ENCODE measurements at places on chromosomes 16 and 17.
A peak's percentile ranks its signal among the peaks of the same experiment; 100 is the strongest.

DNA sequence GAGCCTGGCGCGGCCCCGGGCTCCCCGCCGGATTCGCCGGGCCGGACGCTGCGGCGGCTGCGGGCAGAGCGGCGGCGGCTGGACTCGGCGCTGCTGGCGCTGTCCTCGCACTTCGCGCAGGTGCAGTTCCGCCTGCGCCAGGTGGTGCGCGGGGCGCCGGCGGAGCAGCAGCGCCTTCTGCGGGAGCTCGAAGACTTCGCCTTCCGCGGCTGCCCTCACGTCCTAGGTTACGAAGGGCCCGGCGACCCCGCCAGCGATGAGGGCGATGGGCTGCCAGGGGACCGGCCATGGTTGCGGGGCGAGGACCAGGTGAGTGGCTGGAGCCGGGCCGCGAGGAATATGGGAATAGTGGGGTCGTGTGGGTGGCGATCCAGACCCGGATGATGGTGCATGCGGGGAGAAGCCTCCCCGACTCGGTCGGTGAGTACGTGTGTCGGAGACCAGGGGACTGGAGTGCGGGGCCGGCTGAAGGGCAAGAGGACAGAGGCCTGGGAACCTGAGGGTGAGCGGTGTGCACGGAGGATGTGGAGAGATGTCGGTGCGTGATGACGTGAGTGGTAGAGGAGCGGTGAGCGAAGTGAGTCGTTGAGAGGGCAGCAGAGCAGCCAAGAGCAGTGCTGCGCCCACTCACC is 517 bp downstream of the RUNDC1 start:
- DNase-seq, result peak; percentile 52

DNA sequence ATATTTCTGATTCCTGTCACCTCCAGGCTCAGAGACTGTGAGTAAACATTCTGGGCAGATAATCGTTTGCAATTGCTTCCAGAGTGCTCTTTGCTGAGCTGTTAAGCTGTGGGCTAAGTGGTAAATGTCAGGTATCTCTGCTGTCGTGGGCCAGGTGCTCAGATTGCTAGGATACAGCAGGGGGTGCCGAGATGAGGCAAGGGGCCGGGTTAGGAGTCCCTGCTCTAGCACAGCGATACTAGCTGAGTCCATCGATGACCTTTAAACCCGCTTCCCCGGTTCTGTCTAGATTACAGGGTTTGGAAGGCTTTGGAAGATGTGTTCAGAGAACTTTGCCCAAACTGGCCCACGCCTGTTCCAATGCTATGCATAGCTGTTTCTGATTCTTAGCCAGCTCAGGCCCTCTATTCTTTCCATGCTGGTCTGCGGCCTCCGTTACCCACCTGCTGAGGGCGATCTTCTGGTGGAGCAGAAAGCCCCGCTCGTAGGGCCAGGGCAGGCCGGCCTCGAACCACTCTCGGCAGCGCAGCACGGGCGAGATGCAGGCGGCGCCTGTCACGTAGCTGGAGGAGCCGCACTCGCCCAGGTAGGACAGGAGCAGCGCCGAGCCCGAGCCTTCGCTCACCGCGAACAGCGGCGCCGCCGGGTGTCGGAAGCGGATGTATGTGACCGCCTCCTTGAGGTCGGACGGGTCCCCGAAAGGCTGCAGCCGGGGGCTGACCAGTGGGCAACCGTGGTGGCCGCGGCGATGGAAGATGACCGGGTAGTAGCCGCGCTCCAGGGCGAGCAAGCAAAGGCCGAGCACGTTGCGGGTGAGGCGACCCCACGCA is 979 bp downstream of the ABHD15 start:
- no peak for DNase-seq

DNA sequence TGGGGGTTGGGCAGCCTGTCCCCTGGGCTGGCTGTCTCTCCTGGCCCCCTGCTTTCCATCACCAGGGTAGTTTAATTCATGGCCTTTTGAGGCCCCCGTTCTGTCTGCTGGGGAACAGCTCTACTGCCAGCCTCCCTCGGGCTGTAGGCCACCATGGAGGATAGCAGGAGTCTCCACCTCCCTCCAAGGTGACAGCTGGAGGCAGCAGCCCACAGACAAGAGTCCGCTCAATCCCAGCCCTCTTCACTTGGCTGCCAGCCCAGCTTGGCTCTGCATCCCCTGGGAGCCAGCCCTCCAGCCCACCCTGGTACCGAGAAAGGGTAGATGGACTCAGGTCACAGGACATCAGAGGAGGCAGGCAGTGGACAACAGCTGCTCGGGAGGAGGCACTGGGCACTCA is 194.6 kb upstream of the SDK2 start:
- DNase-seq, result no peak

GRCh38 chr17:57622306-57622682 is 122.8 kb downstream of the CCDC182 start:
- no peak for DNase-seq

- no peak for DNase-seq
These were observed 32.7 kb downstream of the ITGB3 start for GRCh38 chr17:47286198-47286914.

GRCh38 chr16:67528870-67529581 is 397 bp downstream of the RIPOR1 start:
- DNase-seq, result peak; percentile 48

DNA sequence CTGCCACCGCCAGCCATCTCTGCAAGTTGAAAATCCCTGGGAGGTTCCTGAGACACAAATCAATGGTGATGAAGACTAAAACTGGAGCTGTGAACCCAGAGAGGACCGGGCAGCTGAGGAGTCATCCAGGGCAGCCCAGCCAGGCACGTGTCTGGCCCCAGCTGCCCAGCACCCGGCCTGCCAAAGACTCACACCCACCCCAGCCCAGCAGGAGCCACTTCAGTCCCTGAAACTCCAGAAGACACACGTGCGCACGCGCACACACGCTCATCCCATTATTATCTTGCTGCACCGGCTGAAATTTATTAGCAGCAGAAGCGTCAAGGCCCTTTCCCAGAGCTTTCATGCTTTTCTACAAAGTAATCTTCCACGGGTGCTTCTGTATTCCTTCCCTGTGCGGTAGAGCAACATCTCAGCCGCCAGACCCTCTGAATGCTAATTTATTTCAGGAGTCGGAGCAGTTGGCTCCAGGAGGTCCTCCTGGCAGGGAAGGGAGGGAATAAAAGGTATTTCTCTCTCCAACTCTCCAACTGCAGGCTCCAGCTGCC is 59.8 kb upstream of the RBFOX3 start:
- no peak for DNase-seq

GRCh38 chr17:67063141-67063540 is 18.8 kb downstream of the CACNG1 start:
- peak; percentile 8 for DNase-seq

DNA sequence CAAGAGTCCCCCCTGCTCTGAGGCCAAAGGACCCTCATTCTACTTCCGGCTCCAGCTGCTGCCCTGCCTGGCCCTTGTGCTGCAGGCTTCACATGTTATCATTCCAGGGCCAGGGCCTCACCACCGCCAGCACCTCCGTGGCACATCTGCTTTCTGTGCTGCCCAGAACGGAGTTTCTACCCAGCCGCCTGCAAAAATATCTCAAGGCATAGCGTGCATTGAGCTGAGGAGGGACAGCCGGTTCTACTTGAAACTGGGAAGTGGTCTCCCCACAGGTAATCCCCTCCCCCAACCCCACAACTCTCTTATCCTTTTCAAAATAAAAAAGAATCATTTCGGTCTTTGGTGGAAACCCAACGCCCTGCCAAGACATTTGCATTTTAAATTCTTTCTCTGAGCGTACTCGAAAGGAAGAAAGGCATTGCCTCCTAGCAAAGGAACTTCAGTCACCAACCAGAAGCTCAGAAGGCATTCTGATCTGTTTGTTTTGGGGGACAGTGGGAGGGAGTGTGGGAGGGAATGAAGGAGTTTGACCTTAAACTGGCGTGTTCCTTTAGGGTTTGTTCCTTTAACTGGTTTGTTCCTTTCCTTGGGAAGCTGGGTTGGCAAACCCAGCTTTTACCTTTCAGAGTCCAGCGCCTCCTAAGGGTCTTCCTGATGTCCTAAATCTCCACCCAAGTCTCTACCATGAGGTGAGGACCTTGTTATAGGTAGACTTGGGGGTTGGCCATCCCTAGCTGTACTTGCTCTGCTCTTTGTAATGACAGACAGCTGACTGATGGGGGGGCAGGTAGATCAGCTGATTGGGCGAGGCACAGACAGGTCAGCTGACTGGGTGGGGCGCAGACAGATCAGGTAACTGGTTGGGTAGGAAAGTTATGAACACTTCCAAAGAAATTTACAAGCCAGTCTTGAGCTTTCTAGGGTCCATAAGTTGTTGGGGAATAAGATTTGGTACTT is 33.4 kb upstream of the PIK3R6 start:
- no peak for DNase-seq

DNA sequence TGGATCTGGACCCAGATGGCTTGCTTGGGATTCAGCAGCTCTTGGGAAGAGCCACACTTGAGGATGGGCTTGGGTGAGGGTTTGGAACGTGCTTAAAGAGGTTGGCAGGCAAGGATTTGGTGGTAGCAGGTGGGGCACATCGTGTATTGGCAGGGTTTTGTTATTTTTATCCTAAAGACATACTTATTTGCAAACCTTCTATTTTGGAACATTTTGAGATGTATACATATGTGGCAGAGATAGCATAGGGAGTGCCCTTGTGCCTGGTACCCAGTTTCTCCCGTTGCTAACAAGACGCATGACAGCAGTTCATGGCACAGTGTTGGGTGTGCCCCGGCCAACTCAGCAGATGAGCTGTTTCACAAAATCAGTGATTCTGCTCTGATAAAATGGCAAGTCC is 9.1 kb downstream of the BANP start:
- DNase-seq, result no peak

DNA sequence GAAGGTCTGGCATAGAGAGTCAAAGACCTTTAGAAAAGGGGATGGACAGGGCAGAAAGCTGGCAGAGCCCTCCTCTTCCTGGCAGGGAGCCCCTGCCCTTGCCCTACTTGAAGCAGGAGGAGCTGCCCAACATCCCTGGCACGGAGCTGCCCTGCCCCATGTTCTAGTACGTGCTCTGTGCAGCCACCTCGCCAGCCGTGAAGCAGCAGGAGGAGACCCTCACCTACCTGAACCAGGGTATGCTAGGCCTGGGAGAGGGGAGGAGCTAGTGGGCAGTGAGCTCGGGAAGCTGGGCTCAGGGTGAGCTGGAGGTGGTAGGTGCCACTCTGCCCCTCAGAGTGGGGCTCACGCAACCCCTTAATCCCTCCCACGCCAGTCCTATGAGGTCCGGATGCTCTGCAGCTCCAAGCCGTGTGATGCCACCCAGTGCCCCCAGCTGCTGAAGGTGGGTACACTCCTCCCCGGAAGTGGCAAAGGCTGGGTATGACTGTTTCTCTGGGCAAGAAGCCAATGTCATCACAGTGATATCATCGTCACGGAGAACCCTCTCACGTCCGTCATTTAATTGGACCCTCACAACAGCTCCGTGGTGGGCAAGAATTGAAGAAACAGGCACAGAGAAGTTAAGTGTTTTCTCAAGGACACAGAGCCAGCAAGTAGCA is 12.7 kb upstream of the STAC2 start:
- no peak for DNase-seq

GRCh38 chr17:77279448-77280303 is 138.9 kb downstream of the SEC14L1 start:
- DNase-seq, result peak; percentile 97
